ENCODE measurements at places on chromosomes 13 and 19.

DNA sequence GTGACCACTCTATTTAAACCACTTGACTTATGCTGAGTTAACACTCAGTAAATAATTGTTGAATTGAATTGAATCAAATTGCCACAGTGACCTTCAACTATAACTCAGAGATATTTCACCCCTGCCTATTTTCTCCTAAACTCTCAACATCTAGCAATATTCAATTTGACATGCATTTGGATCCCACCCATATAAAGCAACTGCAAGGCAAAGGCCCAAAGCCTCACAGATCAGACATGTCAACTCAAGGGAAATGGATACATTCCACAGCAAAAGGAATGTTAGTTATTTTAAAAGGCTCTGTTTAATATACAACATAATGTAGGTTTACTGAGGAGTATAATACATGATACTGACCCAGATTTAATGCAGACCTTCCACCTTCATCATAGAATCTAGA lies 107.4 kb downstream of the KCTD12 start:
- no peak for DNase-seq

DNA sequence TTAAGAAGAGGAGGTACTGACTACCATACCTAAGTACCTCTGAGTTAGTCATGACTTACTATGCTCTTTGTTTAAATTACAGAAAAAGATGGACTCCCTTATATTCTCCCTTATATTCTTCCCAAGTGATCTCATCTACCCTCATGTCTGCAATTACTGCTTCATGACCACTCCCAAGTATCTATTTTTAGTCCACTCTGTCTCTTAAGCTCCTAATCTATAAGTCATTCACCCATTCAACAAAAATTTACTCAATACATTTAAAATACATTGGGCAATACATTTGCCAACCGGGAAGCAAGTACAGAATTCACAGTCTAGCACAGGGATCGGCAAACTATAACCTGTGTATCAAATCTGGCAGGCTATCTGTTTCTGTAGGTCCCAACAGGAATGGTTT lies 42.6 kb downstream of the KPNA3 start:
- no peak for DNase-seq

DNA sequence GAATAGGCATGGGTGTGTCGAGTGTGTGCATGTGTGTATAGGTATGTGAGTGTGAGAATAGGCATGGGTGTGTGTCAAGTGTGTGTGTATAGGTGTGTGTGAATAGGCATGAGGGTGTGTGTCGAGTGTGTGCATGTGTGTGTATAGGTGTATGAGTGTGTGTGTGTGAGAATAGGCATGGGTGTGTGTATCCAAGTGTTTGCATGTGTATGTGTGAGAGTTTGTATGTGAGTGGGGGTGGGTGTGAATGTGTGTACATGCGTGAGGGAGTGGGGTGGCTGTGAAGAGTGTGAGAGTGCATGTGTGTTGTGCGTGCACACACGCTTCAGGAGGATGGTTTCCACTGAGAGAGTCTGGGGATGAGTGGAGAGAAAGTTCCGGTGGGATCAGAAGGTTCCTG lies 13.5 kb downstream of the EVI5L start:
- no peak for DNase-seq

DNA sequence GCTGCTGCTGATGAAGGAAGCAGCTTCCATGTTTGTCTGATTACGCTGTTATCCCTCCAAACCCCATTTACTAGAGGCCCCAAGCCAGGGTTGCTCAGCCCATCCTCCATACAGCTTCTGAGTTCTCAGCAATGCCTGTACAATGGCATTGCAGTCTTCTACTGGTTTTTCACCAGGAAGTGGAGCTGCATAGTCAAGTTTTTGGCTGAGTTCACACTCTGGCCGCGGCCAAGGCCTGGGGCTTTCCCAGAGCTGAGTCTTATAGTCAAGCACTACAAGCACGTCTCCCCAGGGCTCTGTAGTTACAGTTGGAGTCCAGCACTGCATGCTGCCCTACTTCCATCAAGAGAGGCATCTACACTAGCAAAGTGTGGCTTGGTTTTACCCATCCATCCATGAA lies 182.5 kb downstream of the POU4F1 start:
- DNase-seq, result no peak

- DNase-seq, result no peak
Observed at GRCh38 chr19:44883922-44884321, 7.1 kb upstream of the TOMM40 start.

DNA sequence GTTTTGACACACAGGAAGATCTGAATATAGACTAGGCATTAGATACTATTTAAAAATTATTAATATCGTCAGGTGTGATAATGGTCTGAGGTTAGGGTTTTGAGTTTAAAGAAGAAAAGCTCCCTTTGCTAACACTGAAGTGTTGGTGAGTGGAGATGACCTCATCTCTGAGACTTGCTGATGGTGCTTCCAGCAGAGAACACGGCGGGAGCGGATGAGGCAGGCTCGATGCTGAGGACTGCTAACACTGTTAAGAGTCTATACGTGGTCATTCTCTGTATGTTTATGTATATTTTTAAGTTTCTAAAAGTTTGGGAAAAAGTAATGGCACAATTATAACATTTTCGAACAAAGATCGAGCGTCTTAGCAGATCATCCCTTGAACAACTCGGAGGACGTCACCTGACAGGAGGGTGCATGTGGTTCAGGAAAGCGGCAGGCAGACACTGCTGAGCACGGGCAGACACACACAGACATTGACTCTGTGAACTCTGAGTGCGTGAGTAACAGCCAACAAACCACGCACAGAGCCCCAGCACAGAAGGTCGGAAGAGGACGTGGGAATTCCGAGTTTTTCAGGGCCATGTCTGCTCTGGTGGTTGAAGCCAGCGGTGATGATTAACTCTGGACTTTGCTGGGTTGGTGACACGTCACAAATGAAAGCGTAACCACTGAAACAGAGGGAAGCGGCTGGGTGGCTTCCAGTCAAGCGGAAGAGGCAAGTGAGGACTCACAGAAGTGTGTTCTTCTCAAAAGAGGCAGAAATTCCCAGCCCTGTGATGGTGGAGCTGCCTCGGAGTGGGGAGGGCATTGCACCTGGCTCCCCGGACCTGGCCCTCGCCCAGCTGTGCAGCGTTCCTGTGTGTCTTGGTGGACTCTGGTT lies 91.9 kb upstream of the TEX29 start:
- no peak for DNase-seq

Data from NCI-H2081 (cell line).